ENCODE measurements at places on chromosomes 2 and 18. TPM values are rescaled to one million over a fixed set of nuclear protein-coding genes. Genes with fewer than 3 reads are reported as not detected.

Gene MGAT4A
- polyA plus RNA-seq: 28.8 TPM

Gene UGT1A6
- 2.8 TPM for polyA plus RNA-seq

Gene BOLL
- not detected for polyA plus RNA-seq

DNA sequence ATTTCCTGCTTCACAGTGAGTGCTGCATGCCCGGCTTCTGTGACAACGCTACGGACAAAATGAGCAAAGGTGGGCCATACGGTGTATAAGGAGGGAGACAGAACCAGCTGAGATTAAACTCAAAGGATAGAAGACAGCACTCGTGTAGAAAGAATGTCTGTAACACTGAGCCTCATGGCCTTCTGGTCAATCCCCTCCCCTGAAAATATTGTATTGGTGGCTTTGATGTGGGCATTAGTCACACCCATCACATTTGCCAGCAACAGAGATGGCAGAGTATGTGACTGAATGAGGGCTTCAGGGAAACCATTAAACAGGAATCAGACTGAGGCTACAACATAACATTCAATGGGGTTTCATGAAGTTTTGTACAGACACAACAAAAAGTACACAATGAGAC, 287.8 kb upstream of the CCDC68 start:
- DNase-seq: no peak

DNA sequence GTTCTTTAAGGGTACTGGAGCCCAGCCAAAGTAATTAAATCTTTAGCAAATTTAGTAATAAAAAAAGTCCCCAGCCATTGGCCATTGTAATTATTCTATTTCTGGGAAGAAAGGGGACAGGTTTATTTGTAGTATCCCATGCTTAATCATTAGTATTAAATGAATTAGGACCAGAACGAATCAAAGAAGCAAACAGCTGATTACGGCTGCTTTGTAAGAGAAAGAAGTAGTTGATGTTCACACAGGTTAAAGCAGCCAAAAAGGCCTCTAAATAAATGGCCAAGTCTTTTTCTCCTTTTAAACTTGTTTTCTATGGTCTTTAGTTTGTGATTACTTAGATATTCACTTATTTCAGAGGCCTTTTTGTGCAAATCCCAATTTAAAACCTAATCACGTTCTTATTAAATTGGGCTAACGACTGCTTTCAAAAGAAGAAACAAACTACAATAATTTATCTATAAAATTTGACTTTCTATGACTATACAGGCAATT, 48.6 kb upstream of the DNAH7 start:
- DNase-seq: no peak

DNA sequence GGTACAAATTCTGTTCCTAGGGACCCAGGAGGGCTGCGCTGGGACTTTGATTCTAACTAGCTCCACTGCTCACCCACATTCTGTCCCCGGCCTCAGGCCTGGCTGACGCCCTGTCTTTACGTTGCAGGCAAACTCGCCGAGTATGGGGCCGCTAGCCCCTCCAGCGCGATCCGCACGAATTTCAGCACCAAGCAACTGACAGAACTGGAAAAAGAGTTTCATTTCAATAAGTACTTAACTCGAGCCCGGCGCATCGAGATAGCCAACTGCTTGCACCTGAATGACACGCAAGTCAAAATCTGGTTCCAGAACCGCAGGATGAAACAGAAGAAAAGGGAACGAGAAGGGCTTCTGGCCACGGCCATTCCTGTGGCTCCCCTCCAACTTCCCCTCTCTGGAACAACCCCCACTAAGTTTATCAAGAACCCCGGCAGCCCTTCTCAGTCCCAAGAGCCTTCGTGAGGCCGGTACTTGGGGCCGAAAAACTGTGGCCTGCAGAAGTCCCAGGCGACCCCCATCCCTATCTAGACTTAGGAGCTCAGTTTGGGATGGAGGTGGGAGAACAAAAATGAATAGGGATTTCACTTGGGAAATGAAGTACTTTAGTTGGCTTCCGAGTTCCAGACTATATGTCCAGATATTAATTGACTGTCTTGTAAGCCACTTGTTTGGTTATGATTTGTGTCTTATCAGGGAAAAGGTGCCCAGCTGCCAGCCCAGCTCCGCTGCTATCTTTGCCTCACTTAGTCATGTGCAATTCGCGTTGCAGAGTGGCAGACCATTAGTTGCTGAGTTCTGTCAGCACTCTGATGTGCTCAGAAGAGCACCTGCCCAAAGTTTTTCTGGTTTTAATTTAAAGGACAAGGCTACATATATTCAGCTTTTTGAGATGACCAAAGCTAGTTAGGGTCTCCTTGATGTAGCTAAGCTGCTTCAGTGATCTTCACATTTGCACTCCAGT, 1.5 kb downstream of the HOXD1 start:
- DNase-seq: no peak

GRCh38 chr18:10284540-10285282, 169.7 kb upstream of the APCDD1 start:
- DNase-seq: peak; percentile 68

DNA sequence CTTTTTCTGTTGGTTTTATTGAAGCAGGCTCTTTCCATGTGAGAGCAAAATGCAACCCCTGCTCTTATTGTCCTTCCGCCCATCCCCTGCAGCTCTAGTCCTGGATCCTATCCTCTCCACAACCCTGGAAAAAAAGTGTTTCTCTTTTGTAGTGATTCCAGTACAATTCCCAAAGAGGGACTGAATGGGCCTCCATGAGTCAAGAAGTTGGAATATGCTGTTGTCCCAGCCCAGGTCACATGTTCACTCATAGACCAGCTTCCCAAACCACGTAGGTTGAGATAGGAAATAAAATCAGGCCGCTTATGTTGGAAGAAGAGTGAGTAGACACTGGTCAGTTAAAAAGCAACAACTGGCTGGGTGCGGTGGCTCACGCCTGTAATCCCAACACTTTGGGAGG, 39.4 kb downstream of the CPO start:
- DNase-seq: no peak

GRCh38 chr2:70901227-70902066, 34.3 kb upstream of the ATP6V1B1 start:
- no peak for DNase-seq
